ENCODE measurements at places on chromosomes 4 and X.

GRCh38 chrX:95919605-95920004 lies 765.0 kb upstream of the DIAPH2 start:
- no peak for DNase-seq

GRCh38 chr4:186693159-186693815 lies 30.4 kb downstream of the FAT1 start:
- peak; percentile 81 for DNase-seq

DNA sequence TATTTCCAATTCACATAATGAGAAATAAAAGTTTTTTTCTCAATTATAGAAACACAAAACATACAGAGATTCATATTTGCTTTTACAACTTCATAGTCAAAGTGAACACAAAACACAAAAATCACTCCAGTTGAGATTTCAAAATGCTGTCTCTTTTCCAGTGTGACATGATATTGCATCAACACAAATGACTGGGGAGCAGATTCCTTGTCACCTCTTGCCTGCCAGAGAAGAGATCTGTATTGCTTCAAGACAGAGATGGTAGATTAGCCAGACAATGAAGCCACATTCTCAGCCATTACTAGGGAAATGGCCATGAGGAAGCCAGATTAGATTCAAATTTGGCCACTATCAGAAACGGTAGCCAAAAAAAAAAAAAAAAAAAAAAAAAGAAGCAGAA lies 2313.1 kb upstream of the AGA start:
- DNase-seq, result no peak

DNA sequence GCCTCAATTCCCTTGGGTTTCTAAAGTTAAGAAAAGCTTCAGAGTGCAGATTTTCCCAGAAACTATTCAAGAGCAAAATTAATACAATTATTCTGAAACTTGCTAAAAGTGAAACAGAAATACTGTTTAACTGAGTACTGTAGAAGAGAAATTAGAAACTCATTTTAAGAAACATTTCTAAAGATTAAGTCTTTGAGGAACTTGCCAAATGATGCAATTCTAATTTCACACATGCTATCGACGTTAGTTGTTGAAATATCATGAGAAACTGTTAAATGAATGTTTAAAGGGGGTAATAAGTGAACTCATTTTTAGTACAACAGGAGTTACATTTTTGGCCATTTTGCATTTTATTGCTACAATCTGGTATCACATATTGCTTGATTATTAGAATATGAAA lies 125.3 kb upstream of the MAOA start:
- DNase-seq, result no peak

GRCh38 chrX:49273181-49273727 lies 3.7 kb downstream of the PPP1R3F start:
- DNase-seq, result peak; percentile 13

GRCh38 chrX:69493766-69494165 lies 10.4 kb upstream of the NALF2 start:
- DNase-seq, result no peak

- no peak for DNase-seq
These were observed 1160.6 kb upstream of the AGA start for GRCh38 chr4:178602833-178603232.

GRCh38 chr4:141307241-141307689 lies 86.6 kb downstream of the ZNF330 start:
- DNase-seq, result peak; percentile 66

GRCh38 chr4:169956091-169956843 lies 69.9 kb downstream of the MFAP3L start:
- no peak for DNase-seq

GRCh38 chrX:69138512-69138911 lies 26.7 kb downstream of the PJA1 start:
- no peak for DNase-seq

DNA sequence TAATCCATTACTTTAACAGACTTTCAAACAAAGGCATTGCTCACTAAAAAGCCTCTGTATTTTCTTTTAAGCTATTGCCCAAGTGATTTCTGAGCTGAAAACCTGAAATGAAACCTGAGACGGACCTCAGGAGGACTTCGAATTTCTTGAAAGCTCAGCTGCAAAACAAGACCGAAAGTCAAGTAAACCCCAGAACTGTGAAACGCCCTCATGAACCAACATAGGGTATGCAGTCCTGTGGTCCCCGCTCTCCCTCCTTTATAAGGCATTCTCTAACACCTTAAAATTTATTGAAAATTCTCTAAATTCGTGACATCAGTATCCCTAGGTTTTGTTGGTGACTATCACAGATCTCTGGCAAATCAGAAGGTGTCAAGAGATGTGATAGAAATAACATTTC lies 91.8 kb downstream of the SHISA3 start:
- no peak for DNase-seq

GRCh38 chrX:119809185-119809666 lies 17.8 kb upstream of the RPL39 start:
- no peak for DNase-seq

DNA sequence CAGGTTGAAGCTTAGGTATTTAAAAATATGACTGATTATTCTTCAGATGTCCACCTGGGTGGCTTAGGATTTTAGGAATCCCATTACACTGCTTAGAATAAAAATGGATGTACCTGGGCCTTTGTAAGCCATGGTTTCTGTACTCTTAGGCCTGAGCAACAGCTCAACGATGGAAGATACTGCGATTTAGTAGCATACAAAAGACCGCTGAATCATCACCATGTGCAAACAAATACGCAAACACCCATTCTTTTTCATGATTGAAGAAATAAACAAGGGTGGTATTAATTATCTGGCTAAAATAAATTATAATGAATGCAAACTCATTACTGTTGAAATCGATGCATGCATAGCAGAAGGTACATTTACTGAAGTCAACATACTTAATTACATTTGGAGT lies 188.9 kb downstream of the ZNF330 start:
- no peak for DNase-seq

DNA sequence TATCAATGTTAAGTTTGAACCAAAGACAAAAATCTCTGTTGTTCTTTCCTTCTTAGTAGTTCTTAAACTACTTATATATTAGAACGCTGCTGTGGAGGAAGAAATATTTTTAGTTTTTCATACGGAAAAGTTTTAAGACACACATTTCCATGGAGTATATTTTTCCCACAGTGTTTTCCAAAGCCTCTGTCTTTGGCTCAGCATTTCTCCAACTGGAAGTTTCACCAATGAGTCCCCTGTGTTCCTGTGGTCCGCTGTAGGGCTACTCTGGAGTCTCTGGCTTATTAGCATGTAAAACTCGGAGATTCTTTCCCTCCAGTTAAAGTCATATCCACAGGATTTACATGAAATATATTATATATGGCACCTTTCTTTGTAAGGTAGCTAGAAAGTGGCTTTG lies 249.0 kb downstream of the CBR4 start:
- no peak for DNase-seq

DNA sequence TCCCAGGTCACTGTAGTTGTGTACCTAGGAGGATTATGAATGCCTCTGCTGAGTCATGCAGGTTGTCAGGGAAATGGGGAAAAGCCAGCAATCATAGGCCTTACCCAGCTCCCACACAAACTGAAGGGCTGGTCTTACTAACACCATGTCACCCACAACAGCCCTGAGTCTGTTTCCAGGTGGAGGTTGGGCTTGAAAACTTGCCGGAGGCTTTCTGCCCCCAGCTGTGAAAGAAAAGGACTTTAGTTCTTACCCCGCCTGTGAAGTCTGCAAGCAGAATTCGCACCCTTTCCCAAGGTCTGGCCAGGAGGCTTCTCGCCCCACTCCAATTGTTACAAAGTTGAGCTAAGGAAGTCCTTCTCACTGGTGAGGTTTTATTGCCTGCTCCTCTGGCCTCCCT lies 143.9 kb downstream of the RPS6KA6 start:
- no peak for DNase-seq

DNA sequence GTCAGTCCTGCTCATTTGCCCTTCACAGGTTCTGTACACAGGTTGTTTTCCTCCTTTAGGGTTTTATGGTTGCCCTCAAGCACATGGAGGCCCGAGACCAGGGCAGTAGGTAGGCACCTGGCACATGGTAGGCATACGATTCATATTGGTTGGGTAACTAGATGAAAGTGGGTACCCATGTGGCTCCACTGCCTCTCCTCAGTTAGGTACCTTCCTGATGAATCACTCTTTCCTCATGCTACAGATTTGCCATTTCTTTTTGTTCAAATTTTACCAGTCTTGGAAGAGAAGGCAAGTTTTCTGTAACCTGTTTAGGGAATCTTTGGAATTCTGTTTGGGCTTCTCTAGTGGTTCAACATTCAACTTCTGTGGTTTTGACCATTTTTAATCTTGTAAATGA lies 121.3 kb downstream of the FHIP1A start:
- no peak for DNase-seq

DNA sequence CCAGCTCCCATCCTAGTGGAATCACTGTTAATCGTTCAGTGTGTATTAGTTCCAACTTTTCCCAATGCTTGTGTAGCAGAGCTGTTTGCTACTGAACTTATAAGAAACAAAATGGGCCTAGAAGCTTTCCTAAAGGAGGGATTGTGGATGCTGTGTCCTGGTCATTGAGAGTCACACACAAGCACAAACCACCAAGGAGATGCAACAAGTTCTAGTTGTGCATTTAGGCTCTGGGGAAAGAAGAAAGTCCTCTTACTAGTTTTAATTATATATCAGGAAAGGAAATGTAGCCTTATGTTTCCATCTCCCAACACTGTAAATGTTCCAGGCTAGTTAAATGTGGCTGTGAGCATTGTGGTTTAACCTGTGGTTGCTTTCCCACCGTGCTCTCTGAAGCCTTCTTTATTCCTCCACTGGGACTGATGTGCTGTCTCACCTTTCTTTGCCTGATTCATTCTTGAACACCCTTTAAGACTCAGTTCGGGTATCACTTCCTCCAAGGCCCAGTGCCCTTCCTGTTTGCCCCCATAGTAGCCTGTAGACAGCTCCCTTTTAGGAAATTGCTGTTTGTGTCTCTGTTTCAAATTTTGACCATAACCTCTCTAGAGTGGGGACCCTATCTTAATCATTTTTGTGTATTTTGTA lies 34.3 kb downstream of the ATP10D start:
- DNase-seq, result no peak

DNA sequence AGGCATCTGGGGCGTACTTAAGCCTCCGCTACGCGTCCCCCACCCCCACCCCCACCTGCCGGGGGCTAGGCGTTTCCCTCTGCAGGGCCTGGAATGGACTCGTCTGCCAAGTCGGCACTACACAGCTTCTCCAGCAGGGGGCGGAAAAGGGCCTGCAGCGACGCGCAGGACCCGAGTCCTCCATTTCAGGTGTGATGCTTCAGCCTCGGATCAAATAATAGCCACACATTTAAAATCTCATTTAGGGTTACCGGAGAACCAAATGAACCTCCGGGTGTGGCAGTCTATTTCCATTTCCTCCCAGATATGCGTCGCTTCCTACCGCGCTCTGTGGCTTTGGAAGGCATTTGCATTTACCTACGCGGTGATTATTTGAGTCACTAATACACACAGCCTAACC lies 2.9 kb downstream of the PAK3 start:
- peak; percentile 67 for DNase-seq

DNA sequence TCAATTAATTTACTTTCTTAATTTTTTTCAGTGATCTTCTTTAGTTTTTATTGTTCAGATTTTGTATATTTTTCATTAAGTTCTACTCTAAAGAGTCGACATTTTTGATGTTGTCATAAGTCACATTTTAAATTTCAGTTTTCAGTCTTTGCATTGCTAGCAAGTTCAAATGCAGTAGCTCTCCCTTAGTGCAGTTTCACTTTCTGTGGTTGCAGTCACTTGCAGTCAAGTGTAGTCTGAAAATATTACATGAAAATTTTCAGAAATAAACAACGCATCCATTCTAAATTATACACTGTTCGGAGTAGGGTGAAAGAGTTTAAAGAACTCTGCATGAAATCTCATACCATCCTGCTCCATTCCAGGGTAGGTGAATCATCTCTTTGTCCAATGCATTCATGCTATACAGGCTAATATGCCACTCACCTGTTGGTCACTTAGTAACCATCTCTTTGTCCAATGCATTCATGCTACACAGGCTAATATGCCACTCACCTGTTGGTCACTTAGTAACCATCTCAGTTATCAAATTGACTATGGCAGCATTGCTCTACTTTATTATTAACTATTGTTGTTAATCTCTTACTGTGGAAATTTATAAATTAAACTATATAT lies 356.9 kb downstream of the STPG2 start:
- no peak for DNase-seq

DNA sequence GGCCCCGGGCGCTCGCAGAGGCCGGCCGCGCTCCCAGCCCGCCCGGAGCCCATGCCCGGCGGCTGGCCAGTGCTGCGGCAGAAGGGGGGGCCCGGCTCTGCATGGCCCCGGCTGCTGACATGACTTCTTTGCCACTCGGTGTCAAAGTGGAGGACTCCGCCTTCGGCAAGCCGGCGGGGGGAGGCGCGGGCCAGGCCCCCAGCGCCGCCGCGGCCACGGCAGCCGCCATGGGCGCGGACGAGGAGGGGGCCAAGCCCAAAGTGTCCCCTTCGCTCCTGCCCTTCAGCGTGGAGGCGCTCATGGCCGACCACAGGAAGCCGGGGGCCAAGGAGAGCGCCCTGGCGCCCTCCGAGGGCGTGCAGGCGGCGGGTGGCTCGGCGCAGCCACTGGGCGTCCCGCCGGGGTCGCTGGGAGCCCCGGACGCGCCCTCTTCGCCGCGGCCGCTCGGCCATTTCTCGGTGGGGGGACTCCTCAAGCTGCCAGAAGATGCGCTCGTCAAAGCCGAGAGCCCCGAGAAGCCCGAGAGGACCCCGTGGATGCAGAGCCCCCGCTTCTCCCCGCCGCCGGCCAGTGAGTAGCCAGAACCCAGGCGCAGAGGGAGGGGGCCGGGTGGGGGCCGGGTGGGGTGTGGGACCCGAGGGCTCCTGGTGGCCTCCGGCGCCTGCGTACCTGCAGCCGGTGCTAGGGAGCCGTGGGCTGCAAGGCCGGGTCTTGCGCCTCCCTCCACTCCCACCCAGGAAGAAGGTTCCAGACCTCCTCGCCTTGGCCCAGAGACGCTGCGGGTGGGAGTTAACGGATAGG lies 534 bp downstream of the MSX1 start:
- DNase-seq, result no peak

GRCh38 chrX:43679058-43679457 lies 23.0 kb downstream of the MAOA start:
- no peak for DNase-seq

- no peak for DNase-seq
These were observed 61.5 kb downstream of the CCNI start for GRCh38 chr4:77014256-77014655.

DNA sequence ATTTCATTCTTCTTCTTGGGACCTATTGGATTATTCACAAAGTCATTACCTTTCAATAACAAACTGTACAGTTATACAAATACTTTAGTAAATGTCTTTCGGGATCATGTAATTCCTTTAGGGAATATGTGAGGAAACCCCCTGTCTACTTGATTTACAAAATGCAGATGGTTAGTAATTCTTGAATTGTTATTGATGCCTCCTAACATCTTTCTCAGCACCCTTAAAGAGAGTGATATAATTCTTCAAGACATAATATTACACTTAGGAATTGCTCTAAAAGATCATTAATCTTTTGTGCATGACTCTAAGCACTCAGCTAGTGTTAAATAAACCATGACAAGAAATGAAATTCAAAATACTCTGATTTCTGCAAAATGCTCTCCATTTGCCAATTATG lies 988.1 kb upstream of the HS3ST1 start:
- DNase-seq, result no peak
